ENCODE measurements at places on chromosomes 4 and X. TPM values are rescaled to one million over a fixed set of nuclear protein-coding genes. Genes with fewer than 3 reads are reported as not detected.
A peak's percentile ranks its signal among the peaks of the same experiment; 100 is the strongest.

The TCEAL6 gene
- not detected for polyA plus RNA-seq

The EPGN gene
- 1.8 TPM for polyA plus RNA-seq

DNA sequence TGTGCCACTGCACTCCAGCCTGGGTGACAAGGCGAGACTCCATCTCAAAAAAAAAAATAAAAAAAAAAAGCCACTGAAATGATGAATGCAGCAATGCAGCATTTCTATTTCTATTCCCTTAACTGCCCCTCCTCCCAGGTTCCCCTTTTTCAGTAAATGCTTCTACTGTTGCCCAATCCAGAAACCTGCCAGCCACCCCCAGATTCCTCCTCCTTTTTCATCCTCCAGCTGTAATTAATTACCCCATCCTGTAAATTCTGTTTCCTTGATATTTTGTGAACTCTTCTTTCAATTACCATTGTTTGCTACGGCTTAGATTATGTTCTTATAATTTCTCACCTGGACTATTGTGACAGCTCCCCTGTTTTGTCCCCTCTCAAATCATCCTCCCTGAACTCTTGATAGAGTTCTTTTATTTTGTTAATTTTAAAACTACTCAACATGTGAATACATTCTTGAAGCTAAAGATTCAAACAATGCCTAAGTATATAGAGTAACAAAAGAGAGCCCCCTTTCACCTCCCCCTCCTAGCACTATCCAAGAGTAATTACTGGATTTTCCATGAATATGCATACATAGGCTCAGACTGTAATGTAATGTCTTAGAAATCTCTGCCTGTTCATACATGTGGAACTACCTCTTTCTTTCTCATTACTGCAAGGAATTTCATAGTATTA lies 140.6 kb upstream of the GPC4 start:
- DNase-seq = no peak
- H3K27me3 ChIP-seq = no peaks in the 10 kb centered on the region
- H3K4me3 ChIP-seq = no peak overlapping the region
- H3K36me3 ChIP-seq = no peaks in the 10 kb centered on the region

DNA sequence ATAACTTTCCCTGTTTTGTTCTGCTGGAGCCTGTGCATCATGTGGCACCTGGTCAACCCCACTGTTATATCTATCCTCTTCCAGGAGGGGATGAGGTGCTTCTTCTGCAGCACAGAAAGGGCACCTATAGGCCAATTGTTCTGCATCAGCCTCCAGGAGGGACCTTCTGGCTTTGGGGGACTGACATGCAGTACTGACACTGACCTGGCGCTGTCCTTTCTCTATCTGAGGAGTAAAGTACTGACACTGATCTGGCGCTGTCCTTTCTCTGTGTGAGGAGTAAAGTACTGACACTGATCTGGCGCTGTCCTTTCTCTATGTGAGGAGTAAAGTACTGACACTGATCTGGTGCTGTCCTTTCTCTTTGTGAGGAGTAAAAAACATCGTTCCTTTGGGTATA lies 498.4 kb downstream of the PACRGL start:
- H3K36me3 ChIP-seq = no peaks in the 10 kb centered on the region
- DNase-seq = no peak
- H3K4me3 ChIP-seq = no peak overlapping the region
- no peaks in the 10 kb centered on the region for H3K27me3 ChIP-seq
- H3K4me1 ChIP-seq = no peaks in the 10 kb centered on the region

- no peak for DNase-seq
- H3K4me1 ChIP-seq = no peaks in the 10 kb centered on the region
- H3K36me3 ChIP-seq = no peaks in the 10 kb centered on the region
- no peak overlapping the region for H3K27ac ChIP-seq
- no peak overlapping the region for H3K4me3 ChIP-seq
- no peaks in the 10 kb centered on the region for H3K27me3 ChIP-seq
These were observed 2585.3 kb downstream of the ARAP2 start for GRCh38 chr4:33658971-33659370.

- H3K27me3 ChIP-seq = no peaks in the 10 kb centered on the region
- DNase-seq = no peak
- no peak overlapping the region for H3K27ac ChIP-seq
- no peaks in the 10 kb centered on the region for H3K4me1 ChIP-seq
- H3K36me3 ChIP-seq = no peaks in the 10 kb centered on the region
These were observed 621.8 kb downstream of the TMA16 start for GRCh38 chr4:164116286-164116685.

GRCh38 chr4:162163892-162164759 lies at the start of gene FSTL5:
TSS of gene FSTL5 (minus strand) at chr4:162164000. CDS start at chr4:162111396, 52,604 bp downstream.
- H3K4me3 ChIP-seq = peak within 1 kb of the TSS; percentile 51
- H3K4me1 ChIP-seq = peaks cover 6% of the 10 kb centered on the region
- H3K36me3 ChIP-seq = no peaks in the 10 kb centered on the region

DNA sequence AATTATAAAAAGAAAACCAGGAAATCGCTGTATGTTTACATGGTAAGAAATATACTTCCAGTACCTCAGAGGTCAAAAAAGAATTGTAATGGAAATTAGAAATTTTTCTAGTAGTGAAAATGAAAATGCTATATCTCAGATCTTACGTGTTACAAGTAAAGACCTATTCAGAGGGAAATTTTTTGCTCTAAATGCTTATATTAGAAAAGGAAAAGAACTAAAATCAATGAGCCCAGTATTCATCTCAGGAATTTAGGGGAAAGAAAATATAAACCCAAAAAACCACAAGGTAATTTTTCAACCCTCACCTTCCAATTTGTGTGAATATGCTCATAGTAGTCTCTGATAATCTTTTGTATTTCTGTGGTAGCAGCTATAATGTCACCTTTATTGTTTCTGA lies 145.6 kb downstream of the RAP1GDS1 start:
- peaks cover 11% of the 10 kb centered on the region for H3K36me3 ChIP-seq
- no peaks in the 10 kb centered on the region for H3K27me3 ChIP-seq
- H3K27ac ChIP-seq = no peak overlapping the region
- no peaks in the 10 kb centered on the region for H3K4me1 ChIP-seq
- no peak overlapping the region for H3K4me3 ChIP-seq
- no peak for DNase-seq

DNA sequence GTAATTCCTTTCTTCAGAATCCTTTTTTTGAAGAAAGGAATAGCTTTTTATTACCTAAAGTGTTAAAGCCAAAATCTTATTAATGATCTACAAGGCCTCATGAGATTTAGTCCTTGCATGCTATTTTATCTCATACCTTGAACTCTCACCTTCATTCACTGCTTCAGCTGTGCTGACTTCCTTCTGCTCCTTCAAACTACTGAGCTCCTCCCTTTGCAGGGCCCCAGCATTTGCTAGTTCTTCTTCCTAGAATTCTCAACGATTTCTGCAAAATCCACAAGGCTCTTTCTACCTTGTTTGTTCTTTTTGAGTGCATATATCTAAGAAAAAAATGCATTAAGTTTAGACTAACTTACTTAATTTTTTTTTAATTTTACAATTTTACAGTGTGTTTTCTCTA lies 619.5 kb downstream of the EPHA5 start:
- no peaks in the 10 kb centered on the region for H3K4me1 ChIP-seq
- H3K27me3 ChIP-seq = no peaks in the 10 kb centered on the region
- no peak for DNase-seq
- H3K27ac ChIP-seq = no peak overlapping the region
- H3K36me3 ChIP-seq = no peaks in the 10 kb centered on the region
- H3K4me3 ChIP-seq = no peak overlapping the region

DNA sequence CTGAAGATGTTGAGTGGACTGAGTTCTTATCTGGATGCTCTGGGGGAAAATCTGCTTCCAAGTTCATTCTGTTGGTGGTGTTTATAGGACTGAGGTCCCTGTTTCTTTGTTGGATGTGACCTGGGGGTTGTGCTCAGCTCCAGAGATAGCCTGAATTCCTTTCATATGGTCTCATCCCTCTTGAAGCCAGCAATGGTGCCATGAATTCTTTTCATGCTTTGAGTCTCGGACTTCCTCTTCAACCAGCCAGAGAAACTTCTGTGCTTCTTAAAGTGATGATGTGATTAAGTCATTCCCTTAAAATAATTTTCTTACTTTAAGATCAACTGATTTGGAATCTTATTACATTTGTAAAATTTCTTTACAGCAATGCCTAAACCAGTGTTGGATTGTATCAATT lies 233.8 kb upstream of the UGT8 start:
- no peaks in the 10 kb centered on the region for H3K27me3 ChIP-seq
- no peak overlapping the region for H3K27ac ChIP-seq
- H3K36me3 ChIP-seq = no peaks in the 10 kb centered on the region
- no peaks in the 10 kb centered on the region for H3K4me1 ChIP-seq

DNA sequence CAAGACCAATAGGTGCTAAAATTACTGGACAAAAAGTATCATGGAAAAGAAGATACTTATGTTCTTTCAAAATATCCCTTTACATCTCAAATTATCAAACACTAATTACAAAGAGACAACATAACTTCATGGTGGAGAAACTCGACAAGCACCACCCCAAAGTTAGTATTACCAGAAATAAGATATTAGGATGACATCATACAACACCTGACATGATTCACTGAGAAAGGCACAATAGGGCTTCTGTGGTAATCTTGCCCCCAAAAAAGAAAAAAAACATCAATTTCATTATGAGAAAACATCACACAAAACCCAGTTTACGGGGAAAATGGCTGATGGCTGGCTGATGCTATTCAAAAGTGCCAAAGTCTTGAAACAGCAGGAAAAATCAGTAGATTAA lies 1781.7 kb upstream of the PCDH10 start:
- no peaks in the 10 kb centered on the region for H3K4me1 ChIP-seq
- no peaks in the 10 kb centered on the region for H3K36me3 ChIP-seq
- DNase-seq = no peak
- H3K27ac ChIP-seq = no peak overlapping the region
- no peaks in the 10 kb centered on the region for H3K27me3 ChIP-seq
- no peak overlapping the region for H3K4me3 ChIP-seq

DNA sequence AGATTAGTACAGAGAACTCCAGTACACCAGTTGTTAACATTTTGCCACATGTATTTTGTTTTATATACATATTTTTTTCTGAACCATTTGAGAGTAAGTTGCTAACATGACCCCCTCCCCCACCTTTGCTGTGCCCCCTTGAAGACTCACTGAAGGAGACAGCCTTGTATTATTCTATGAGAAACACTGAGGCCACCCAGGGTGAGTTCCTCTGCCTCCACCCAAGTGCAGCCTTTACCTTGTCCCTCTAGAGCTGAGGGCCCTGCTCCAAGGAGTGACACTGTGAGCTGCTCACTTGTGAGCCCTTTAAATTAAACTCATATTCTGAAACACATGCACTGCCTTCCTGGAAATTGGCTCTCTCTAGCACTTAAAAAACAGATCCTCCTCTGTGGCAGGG lies 21.1 kb downstream of the KIT start:
- DNase-seq = no peak
- no peaks in the 10 kb centered on the region for H3K36me3 ChIP-seq
- no peaks in the 10 kb centered on the region for H3K27me3 ChIP-seq
- no peak overlapping the region for H3K4me3 ChIP-seq
- H3K27ac ChIP-seq = no peak overlapping the region

The TEX11 gene
- polyA plus RNA-seq = 1.6 TPM

DNA sequence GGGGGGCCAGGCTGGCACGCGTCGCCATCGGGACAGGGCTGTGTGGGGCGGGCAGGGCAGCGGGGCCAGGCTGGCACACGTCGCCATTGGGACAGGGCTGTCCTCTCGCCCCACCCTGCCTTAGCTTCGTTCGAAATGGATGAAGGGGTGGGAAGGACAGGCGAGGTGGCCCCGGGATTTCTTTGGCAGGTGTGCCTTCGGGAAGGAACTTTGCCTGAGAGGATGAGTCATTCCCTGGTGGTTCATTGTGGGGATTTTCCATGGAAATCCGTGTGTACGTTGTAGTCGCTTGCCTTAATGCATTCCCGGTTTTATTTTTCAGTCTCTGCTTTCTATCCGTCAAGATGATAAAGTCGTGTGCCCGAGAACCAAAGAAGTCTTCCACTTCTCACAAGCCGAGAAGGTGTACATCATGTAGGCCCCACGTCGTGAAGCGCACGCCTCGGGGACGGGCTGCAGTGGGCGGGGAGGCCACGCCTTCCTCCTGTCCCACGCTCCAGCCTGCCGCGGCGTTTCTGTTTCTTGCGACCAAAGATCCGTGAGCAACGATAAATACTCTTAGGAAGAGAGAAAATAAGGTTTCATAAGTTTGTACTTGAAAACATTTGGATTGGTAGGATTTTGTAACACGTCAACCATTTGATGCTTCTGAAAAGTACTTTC lies 8.1 kb upstream of the UVSSA start:
- peaks cover 44% of the 10 kb centered on the region for H3K36me3 ChIP-seq
- no peaks in the 10 kb centered on the region for H3K27me3 ChIP-seq
- no peak for DNase-seq
- no peak overlapping the region for H3K27ac ChIP-seq
- H3K4me3 ChIP-seq = no peak overlapping the region

- H3K4me3 ChIP-seq = no peak overlapping the region
- peaks cover 9% of the 10 kb centered on the region for H3K36me3 ChIP-seq
- no peaks in the 10 kb centered on the region for H3K4me1 ChIP-seq
- no peak overlapping the region for H3K27ac ChIP-seq
- H3K27me3 ChIP-seq = no peaks in the 10 kb centered on the region
These were observed 13.3 kb downstream of the FUNDC1 start for GRCh38 chrX:44529310-44529709.

The MAGEB3 gene
- polyA plus RNA-seq = not detected

The SFRP2 gene
- not detected for polyA plus RNA-seq

- DNase-seq = no peak
- H3K27me3 ChIP-seq = no peaks in the 10 kb centered on the region
- H3K4me3 ChIP-seq = no peak overlapping the region
- H3K27ac ChIP-seq = no peak overlapping the region
- H3K36me3 ChIP-seq = no peaks in the 10 kb centered on the region
These were observed 90.7 kb upstream of the DCLK2 start for GRCh38 chr4:149987330-149988086.

- H3K27ac ChIP-seq = peak overlapping the region; percentile 28
- no peak overlapping the region for H3K4me3 ChIP-seq
- peak; percentile 49 for DNase-seq
- H3K36me3 ChIP-seq = no peaks in the 10 kb centered on the region
These were observed 3.6 kb downstream of the ZXDB start for GRCh38 chrX:57595381-57595811.

- no peaks in the 10 kb centered on the region for H3K4me1 ChIP-seq
- no peak overlapping the region for H3K4me3 ChIP-seq
- no peaks in the 10 kb centered on the region for H3K27me3 ChIP-seq
- H3K27ac ChIP-seq = no peak overlapping the region
- H3K36me3 ChIP-seq = no peaks in the 10 kb centered on the region
These were observed 201.1 kb upstream of the BCOR start for GRCh38 chrX:40298572-40299479.

DNA sequence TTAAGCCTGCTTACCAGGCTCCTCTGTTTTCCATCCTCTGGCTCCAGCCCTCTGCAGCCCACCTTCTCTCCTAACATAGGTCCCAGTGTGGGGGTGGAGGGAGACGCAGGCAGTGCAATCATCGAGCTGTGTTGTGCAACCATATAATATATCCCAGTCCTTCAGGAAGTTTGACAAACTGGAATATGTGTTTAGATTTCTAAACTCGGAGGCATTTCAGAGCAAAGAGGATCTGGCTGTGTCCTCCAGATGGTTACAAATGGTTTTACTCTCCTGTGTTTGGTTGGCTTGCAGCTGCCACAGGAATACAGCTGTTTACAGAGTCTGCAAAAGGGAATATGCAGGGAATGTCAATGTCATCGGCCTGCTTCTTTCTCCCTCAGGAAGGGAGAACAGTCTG lies 195.3 kb upstream of the LNX1 start:
- no peak overlapping the region for H3K4me3 ChIP-seq
- DNase-seq = peak; percentile 41
- H3K27ac ChIP-seq = peak overlapping the region; percentile 4
- no peaks in the 10 kb centered on the region for H3K27me3 ChIP-seq
- H3K36me3 ChIP-seq = no peaks in the 10 kb centered on the region
- H3K4me1 ChIP-seq = no peaks in the 10 kb centered on the region

- no peak overlapping the region for H3K4me3 ChIP-seq
- no peak for DNase-seq
- H3K36me3 ChIP-seq = no peaks in the 10 kb centered on the region
- H3K4me1 ChIP-seq = no peaks in the 10 kb centered on the region
- no peak overlapping the region for H3K27ac ChIP-seq
These were observed 66.1 kb downstream of the UGT2A3 start for GRCh38 chr4:68885545-68885944.

Measured in stomach (tissue), 19 donors.